ENCODE measurements at places on chromosomes 16 and 17.

DNA sequence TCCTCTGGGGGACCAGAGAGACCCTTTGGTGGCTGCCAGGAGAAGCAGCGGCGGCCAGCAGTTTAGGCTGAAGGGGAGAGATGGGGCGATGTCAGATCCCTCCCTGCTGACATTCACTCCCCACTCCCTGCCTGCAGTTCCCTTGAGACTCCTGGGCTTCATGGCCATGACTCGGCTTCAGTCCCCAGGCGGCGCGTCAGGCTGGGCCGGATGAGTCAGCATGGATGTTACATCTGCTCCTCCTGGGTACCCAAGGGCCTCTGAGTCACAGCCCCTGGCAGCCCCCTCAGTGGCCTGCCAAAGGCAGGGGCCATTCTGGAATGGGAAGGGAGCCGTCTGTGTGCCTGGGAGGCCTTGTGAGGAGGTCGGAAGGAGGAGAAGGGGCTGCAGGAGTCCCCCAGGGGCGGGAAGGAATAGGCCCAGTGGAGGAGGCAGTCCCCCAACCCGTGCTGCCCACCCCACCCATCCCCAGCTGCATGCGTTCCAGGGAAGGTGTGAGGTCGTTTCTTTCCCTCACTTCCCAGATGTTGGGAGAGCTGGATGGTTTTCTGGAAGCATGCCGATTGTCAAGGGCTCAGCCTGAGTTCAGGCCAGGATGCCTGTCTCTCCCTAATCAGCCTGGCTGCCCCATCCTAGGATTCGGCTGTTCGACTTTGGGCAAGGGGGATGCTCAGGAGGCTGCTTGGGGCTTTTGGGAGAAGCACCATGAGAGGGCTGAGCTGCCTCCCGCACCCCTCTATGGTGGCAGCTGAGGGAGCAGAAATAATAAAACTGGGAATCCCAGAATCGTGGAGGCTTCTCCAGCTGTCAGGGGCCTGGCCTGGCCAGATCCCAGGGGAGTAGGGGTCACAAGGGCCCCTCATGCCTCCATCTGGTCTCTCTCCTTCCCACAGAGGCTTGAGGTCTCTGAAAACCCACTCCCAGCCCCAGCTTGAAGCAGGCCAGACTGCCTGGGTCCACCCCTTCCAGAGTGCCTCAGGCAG is 9.7 kb downstream of the RHBDL3 start:
- DNase-seq: peak; percentile 96

DNA sequence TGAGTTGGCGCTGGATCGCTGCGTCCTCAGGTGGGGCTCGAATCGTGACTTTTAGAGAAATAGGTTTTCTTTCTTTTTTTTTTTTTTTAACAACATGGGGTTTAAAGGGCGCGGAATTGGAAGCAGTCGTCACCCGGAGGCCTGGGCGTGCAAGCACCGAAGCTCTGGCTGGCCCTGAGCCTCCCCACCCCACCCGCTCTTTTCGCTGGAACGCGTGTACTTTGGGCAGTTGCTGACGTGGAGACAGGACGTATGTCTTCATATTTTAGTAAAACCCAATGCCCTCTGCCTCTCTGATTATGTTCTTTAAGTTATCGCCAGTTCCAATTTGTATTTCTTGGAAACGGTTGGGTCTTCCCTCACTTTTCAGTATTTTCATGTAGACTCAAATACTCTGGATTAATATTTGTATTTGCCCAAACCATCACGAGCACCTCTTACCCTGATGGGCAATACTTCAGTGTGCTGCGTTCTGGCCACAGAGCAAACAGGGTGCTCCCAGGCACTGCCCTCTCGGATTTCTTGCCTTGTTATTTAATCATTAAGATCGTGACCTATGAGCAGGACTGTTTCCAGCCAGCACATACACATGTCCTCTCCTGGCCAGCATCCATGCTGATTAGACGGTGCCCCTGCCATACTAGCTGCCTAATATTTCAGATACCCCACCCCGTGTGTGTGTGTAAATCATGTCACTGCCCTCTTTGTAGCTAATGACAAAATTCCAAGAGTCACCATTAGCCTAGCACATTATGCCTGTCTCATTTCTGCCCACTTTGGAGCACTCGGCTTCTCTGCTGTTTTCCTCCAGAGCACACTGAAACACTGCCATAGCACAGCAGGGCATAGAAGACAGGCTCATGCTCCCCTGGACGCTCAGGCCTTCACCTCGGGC is 805 bp upstream of the C16orf95 start:
- DNase-seq: peak; percentile 33

DNA sequence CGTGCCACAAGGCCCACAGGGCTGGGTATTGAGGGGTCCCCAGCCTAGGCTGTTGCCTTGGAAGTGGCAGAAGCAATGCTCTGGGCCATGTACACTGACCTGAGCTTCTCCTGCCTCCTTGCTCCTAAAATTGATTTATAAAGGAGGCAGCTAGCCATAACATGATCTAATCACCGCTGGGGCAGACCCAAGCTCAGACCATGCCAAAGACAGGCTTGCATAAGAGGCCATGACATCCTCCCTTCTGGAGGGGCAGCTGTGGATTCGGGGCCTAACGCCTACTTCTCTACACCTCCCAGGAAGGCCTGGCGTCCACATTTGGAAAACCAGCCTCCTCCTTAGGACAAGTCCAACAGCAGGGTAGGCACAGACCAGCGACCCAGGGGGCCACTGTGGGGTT is 12.3 kb downstream of the HSD11B2 start:
- DNase-seq: no peak

GRCh38 chr16:75579281-75579834 is 13.2 kb downstream of the GABARAPL2 start:
- DNase-seq: no peak

DNA sequence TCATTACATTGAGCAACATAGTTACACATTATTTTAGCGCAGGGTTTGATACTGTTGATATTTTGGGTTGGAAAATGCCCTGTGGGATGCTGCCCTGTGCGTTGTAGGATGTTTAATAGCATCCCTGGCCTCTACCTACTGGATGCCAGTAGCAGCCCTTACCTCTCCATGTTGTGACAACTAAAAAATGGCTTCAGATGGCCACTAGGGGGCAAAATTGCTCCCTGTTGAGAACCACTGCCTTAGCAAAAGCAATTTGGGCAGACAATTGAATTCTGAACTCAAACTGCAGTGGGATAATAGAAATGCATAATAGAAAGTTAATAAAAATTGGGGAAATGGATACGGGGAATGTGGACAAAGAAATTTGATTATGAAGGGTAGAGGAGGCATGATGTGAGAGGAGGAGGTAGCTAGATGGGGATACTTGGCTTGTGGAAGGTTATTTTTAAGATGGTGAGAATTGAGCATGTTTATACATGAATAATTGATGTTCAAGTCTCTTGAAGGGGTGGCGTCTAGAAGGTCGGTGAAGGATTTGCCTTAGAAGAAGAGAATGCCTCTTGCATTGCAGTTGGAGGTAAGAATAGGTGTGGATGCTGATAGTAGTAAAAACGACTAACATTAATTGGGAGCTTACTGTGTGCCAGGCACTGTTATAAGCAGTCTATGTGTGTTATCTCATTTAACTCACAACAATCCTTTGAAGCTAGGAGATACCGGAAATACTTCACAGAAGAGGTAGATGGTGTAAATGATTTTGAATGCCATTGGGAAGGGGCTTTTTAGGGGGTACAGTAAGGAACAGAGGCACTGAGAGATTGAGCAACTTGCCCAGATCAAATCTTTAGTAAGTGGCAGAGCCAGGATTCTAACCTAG is 19.0 kb downstream of the HEATR9 start:
- DNase-seq: peak; percentile 78

DNA sequence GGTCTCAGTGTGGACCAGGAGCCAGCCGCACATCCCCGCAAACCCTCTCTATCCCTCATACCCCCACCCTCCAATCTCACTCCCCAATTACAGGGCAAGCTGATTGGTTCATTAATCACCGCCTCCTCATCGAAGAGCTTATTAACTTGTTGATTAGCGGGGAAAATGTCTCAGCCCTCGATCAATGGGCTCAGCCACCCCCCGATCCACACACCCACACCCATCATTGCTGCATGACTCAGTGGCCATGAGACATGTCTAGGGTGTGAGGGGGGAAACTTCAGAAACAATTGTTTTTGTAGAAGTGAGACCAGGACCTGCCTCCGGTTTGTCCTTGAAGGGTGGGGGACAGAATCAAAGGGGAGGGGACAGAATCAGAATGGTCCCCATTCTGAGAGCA is 2.5 kb upstream of the PYY start:
- DNase-seq: no peak

- DNase-seq: no peak
Observed at GRCh38 chr16:54462771-54463170, 176.2 kb upstream of the IRX3 start.

- DNase-seq: no peak
Observed at GRCh38 chr17:9174312-9174711, 153.0 kb downstream of the NTN1 start.

DNA sequence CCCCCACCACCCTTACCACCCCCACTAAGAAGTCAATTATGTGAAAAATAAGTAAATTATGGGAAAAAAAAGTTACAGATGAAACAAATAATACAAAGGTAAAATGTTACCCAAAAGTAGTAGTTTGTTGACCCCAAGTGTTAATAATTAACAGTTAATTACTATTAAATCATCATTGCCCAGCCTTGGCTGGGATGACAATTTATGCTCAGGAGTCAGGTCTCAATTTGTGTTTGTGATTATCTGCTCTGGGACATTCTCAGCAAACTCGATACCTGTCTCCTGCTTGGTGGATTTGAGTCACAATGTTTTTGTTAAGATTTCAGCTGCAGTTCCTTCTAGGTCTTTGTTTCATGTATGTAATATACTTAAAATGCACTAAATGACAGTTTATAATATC is 172.3 kb upstream of the IRX3 start:
- DNase-seq: no peak

DNA sequence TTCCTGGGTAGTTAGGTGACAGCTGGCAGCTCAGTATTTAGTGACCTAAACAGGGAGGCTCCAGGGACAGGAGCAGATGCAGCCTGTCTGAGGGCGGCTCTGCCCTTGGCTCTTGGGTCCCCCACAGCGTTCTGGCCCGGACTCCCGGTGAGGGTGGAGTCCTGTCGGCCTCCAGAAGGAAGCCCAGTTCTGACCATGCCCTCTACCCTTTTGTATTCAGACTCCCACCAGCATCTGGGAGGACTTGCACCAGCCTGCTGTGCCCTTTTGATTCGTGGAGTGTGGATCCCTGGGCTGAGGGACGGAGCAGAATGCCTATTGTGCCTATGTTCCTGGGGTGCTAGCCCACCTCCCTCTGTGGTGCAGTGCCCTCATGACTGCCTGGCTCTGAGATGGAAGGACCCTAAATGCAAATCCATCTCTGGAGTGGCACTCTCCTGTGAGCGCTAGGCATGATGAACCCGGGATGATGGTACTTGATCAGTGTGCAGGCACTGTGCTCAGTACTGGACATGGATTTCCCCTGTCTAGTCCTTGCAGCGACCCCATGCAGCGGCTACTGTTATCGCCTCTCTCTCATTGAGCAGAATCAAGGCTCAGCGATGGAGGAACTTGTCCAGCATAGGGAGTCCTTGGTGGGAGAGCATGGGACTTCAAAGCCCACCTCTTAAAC is 123.1 kb downstream of the SNX29 start:
- no peak for DNase-seq

DNA sequence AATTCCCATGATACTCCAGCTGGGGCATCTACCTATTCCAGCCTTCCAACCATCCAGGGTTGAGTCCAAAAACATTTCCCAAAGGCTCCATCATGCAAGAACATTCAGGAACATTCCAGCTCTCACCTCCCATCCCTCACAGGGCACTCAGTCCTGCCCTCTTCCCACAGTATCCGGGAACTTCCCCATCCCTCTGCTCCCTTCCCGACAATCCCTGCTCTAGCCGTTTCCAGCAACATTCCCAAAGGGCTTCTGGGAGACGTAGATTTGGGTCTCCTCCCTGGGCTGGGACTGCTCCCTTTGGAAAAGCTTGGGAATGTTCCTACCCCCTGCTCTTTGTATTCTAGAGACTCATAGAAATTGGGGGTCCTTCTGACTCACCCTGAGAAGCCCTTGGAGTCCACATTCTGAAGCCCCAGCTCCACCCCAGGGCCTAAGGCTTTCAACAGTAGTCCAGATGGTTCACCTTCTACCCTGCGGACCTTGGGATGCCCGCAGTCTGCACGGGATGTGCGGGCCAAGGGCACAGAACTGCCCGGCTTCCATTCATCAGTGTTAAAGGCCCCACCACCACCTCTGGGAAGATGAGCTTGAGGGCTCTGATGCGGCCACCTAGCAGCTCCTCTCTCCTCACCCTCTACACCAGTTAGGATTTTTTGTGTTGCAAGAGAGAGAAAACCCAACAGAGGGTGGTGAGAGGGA is 25.4 kb downstream of the NGFR start:
- DNase-seq: no peak

DNA sequence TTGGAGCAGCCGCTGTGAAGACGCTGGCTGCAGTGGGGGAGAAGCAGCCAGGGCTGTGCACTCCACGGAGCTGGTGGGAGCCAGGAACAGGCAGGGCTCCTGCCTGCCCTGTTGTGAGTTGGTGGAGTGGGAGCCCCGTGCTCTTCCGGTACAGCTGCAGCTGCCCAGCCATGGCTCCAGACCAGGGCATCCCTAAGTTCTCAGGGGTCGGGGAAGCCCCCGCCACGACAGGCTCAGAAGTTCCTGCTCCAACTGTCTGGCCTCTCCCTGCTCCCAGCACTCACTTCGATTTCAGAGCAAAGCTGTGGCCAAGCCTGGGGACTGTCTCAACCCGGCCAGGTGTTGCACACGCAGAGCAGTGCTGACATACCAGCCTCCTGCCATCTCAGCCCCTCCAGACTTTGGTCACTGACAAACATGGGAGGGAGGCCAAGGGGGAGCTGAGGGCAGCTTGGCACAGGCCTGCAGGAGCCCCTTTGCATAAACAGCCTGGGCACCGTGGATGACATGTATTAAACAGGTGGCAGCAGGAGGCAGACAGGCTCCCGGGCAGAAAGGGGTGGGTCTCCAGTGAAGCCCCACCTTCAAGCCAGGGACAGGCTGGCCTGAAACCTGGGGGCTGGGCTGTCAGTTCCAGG is 13.9 kb upstream of the KDM8 start:
- no peak for DNase-seq

- no peak for DNase-seq
Observed at GRCh38 chr17:80860703-80861417, 130.8 kb upstream of the CHMP6 start.

DNA sequence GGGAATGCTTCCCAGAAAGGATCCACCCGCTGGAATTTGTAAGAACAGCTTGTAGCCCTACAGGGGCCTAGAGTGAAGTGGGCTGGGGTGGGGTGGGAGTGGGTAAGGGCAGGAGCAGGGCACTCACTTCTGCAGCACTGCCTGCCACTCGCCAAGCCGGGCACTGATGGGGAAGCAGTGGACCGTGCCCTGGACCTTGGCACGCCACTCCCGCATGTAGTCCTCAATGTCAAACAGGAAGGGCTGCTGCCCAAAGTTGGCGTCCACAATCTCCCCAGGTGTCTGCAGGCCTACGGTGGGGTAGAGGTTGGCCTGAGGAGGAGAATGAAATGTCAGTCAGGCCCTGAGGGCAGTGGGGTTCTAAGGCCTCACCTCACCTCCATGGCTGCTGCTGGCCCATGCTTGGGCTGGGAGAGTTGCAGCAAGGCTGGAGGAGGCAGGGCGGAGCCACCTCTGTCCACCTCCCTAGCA is 15.7 kb upstream of the GFOD2 start:
- DNase-seq: no peak

- no peak for DNase-seq
Observed at GRCh38 chr16:80656711-80657150, 115.9 kb downstream of the DYNLRB2 start.

GRCh38 chr16:80573700-80574120 is 32.9 kb downstream of the DYNLRB2 start:
- no peak for DNase-seq
